AG08395 (cell line): ENCODE measurements at places on chromosomes 7 and 10.

DNA sequence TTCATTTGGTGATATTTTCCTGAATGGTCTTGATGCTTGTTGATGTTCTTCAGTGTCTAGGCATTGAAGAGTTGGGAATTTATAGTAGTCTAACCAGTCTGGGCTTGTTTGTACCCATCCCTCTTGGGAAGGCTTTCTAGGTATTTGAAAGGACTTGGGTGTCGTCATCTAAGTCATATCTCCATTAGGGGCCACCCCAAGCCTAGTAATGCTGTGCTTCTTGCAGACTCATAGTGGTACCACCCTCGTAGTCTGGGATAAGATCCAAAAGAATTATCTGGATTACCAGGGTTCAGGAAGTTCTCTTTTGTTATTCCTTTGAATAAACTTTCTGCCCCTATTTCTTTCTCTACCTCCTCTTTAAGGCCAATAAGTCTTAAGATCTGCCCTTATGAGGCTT is 319.4 kb upstream of the MYO3A start:
- DNase-seq, result no peak

DNA sequence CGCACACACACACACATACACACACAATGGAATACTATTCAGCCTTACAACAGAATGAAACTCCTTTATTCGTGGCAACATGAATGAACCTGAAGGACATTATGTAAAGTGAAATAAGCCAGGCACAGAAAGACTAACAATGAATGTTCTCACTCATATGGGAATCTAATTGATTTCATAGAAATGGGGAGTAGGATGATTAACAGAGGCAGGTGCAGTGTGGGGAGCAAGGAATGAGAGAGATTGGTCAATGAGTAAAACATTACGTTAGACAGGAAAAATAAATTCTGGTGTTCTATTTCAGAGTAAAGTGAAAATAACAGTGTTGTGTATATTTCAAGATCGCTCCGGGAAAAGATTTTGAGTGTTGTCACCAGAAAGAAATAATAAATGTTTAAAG is 694.5 kb downstream of the NXPH1 start:
- DNase-seq, result no peak

- no peak for DNase-seq
Observed at GRCh38 chr7:4198301-4198700, 483.8 kb upstream of the FOXK1 start.

GRCh38 chr10:105288026-105288425 is 646.9 kb downstream of the SORCS3 start:
- no peak for DNase-seq

DNA sequence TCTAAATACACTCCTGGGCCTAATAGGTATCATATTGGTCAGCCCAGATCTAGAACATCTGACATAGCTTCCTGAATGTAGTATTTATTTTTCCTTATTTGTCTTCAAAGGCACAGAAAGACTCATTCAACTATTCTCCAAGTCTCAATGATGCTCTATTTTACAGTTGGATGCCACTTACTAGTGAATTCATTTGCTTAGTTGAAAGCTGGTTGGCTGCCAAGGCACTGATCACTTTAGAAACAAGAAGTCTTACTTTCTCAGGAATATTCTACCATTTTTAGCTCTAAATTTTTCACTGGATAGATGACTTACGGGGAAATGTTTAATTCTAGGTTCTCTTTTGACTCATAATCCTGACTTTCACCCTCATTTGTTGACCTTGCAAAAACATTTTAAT is 863.4 kb downstream of the SORCS1 start:
- no peak for DNase-seq

GRCh38 chr7:151317936-151318335 is 23.7 kb upstream of the NUB1 start:
- DNase-seq, result no peak

GRCh38 chr7:75776295-75776971 is 4.4 kb upstream of the CCL26 start:
- DNase-seq, result peak; percentile 78
